Stimulated activated CD8-positive, alpha-beta memory T cell treated with anti-CD3 and anti-CD28 coated beads, Interleukin-4, amount 100 ng/mL, for 1 hour (primary cell): ENCODE measurements at places on chromosomes 16 and 17.

DNA sequence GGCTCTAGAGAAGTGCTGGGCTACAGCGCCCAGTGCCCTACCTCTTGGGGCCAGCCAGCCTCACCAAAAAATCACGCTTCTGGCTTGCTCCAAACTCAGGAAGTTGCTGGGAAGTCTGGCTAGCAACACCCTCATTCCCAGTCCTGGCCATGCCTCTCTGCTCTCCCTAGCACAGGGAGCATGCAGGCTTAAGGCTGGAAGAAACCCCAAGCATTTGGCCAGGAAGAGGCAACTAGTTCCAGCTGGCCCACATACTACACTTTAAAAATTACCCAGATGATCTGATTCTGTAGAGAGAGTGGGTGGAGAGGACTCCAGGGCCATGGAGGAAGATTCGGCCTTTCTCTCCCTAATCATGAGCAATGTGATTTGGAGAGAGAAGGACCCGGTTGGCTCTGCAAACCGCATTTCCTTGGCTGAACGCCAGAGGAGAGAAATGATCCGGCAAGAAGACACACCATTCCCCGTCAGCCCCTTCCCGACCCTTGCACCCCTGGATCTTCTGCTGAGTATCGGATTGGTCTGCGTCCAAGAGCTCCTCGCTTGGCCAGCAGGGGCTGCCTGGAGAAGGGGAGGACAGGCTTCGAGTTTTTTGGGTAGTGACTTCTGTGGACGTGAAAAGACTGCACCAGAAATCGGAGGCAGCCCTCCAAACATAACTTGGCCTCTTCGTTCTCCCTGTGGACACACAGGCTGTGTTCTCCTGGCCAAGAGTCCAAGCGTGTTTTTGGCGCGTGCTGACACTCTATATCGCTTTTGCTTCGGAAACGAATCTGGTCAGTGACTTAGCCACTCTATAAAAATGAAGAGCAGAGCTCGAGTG lies 406.3 kb downstream of the WWOX start:
- DNase-seq: no peak

DNA sequence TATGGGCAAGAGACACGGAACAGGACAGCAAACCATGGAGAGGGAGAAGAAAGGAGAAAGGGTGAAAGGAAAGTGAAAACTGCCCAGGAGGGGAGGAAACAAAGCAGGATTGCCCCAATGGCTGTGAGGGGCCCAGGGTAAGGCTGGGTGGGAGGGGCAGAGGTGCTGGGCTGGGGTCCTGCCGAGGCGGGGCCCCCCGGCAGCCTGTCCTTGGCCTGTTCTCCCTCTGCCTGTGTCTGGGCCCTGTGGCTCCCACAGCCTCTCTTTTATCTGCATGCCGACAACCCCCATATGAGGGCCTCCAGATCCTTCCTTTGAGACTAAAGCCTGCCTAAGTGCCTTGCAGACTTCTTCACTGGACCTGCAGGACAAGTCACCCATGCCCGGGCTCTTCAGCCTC lies 15.5 kb downstream of the ZNHIT3 start:
- no peak for DNase-seq

GRCh38 chr17:35684055-35684802 lies 47.2 kb upstream of the RASL10B start:
- no peak for DNase-seq

- DNase-seq: no peak
These were observed 188.3 kb downstream of the IRF8 start for GRCh38 chr16:86087011-86087895.

DNA sequence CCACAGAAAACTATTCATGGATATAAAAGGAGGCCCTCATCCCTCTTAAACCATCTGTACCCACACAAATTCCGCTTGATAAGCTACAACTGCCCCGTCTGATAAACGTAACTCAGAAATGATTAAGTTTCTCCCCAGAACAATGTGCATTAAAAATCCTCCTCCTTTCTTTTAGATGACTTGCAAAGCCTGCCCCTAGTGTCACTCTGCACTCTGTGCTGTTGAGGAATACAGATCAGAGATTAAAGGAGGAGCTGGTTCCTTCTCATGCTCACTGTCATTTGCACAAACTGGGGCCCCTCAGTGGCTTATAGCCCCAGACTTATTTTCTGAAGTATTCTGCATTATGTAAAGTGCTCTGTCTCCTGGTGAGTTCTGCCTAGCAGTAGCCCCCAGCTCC lies 33.3 kb downstream of the CDRT15 start:
- no peak for DNase-seq

DNA sequence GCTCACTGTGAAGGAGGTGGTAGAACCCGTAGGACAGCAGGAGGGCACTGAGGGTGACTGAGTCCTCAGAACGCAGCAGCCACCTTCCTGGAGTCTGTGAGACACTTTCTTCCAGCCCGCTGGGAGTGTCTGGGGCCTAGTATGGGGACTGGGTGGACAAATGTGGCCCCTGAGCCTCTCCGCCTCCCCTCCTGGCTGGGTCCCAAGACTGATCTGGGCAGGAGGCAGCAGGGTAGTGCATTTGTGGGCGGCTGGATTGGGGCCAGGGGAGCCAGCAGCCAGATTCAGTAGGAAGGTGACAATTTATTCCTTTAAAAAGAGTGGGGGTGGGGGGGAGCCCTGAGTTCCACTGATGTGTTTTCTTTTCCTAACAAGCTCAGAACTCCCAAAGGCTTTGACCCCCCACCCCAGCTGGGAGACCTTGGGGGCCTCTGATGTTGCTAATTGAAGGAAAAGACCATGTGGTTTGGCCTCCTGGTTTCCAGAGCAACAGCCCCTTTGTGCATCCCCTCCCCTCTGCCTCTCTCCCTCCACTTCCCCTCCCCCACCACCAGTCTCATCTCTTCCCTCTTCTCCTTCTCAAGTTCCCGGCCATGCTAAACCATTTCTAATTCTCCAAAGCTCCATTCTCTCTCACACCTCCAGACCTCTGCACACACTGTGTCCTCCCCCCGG lies 4.4 kb downstream of the CLEC19A start:
- DNase-seq: no peak

DNA sequence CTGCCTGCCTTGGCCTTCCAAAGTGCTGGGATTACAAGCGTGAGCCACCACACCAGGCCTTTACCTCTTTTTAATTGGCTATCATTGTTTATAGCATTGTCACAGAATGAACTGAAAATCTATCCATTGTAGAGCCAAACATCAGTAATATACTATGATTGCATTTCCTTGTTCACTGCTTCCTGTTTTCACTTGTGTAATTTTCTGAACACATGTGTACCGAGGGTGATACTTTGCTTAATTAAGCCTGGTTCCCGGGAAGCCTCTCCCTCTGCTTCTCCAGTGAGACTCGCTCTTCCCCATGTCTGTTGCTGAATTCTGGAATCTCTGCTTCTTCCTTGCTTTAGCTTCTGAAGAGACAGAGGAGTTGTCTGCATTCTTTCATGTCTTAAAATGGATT lies 33.1 kb downstream of the POLR3E start:
- DNase-seq: no peak

- DNase-seq: no peak
These were observed 44.8 kb downstream of the TRARG1 start for GRCh38 chr17:1324201-1324771.

- DNase-seq: no peak
These were observed 111.1 kb downstream of the CACNG3 start for GRCh38 chr16:24367186-24367710.

DNA sequence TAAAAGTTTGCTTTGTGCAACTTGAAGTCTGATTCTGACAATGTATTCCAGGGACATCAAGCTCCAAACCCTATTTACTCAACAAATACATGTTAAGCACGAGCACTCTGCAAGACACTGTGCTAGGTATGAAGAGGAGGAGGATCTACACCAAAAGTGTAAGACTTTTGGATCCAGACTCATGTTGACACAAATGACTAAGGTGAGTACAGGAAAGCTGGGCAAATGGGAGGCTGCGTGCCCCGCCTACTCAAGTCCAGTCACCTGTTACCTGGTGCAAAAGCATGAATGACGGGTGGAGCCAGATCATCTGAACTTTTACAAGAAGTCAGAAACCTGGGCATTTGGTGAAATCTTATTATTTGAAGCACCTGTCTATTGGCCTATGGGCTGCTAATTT lies 120.7 kb downstream of the ABCC12 start:
- no peak for DNase-seq

DNA sequence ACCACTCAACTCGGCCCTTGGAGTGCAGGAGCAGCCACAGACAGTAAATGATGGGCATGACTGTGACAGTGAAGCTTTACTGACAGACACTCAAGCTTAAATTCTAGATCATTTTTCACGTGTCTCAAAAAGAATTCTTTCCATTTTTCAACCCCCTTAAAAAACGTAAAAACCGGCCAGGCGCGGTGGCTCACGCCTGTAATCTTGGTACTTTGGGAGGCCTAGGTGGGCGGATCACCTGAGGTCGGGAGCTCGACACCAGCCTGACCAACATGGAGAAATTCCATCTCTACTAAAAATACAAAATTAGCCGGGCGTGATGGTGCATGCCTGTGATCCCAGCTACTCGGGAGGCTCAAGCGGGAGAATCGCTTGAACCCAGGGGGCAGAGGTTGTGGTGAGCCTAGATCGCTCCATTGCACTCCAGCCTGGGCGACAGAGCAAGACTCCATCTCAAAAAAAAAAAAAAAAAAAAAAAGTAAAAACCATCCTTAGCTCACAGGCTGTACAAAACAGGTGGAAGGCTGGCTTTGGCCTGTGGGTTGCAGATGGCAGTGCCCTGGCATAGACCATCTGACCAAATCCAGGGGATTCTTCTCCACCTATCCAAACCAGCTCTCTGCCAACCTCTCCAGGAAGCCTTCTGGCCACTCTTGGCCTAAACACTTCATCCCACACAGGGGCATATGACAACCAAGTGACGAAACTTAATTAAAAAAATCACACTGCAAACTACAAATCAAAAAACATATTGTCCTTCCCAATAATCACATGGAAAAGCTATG lies 18.3 kb downstream of the TBC1D16 start:
- DNase-seq: no peak

DNA sequence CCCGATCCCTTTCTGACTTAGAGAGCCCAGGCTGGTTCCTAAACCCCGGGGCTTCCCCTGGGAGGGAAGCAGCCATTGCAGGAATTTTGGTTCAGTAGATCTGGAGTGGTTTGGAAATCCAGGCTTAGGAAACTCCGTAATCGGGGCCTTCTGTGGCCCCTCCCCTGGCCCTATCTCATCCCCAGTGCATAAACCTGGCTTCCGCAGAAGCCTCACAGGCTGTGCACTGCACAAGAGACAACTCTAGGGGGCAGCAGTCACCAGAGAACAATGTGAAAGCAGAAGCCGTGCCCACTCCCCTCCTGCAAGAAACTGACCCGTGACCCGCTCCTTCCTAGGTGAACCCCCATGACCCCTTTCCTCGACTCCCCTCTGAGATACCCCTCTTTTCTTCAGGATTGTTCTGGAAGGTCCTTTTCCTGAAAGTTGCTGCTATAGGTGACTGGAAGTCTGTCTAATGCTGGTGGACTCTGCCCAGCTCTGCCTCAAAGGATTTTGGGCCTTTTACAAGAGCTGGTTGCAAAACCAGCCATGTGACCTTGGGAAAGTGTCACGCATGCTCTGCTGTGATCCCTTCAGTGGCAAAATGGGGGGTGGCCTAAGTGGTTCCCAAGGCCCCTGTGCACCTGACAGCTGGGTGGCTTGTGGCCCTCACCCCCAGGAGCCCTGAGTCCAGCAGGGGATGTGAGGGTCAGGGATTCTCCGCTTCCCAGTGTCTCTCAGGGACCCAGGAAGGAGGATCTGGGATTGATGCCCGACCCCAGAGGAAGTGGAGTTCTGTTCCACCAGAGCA lies 14.4 kb downstream of the GUCY2D start:
- DNase-seq: no peak

- peak; percentile 82 for DNase-seq
These were observed 14.2 kb downstream of the NAA60 start for GRCh38 chr16:3457434-3458252.

DNA sequence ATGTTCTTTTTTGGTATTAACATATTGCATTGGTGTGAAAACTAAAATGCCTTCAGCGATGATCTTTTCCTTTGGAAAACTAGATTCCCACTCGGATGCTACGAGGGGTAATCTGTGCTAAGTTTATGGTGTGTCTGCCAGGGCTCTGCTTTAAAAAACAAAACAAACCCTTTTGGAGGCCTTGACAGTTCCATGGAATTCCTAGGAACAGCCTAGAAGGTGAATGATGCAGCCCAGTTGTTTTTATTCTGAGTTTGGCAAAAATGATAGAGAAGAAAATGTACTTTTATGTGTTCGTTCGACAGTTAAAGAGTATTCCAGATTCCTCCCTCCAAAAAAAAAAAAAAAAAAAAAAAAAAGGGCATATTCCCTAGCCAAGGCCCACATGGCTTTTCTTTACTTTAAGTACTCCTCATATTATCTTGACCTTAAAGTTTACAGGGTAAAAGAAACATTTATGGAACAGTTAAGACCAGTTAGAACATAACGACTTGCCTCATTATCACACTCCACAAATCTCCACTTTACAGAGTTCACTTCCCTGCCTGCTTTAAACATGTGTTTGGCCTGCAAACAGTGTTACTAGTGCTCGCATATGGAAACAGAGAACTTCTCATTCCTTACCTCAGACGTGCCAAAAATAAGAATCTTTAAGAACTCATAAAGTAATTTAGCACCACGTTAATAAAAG lies 159.1 kb downstream of the WWOX start:
- no peak for DNase-seq

DNA sequence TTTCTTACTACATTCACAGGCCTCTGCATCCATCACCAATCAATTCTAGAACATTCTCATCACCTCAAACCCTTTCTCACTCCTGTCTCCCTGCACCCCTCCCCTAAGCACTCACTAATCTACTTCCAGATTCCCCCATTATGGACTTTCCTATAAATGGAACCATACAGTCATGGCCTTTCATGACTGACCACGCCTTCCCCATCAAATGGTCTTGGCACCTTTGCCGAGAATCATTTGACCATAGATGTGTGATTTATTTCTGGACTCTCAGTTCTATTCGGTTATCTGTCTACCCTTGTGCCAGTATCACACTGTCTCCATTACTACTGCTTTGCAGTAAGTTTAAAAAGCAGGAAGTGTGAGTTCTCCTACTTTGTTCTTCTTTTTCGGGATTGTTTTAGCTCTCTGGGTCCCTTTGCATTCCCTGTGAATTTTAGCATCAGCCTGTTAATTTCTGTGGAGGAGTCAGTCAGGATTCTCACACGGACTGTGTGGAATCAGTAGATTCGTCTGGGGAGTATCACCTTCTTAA lies 27.5 kb downstream of the GTF3C1 start:
- DNase-seq: no peak
